Substantia nigra (tissue), 51 donors: ENCODE measurements at places on chromosomes 13 and 19.

- peak; percentile 3 for DNase-seq
Measured at GRCh38 chr13:98022210-98022609, 68.7 kb downstream of the IPO5 start.

- DNase-seq = no peak
Measured at GRCh38 chr13:76454991-76455390, 431.2 kb downstream of the KCTD12 start.

- DNase-seq = no peak
Measured at GRCh38 chr19:35673121-35673804, 6.9 kb downstream of the UPK1A start.

DNA sequence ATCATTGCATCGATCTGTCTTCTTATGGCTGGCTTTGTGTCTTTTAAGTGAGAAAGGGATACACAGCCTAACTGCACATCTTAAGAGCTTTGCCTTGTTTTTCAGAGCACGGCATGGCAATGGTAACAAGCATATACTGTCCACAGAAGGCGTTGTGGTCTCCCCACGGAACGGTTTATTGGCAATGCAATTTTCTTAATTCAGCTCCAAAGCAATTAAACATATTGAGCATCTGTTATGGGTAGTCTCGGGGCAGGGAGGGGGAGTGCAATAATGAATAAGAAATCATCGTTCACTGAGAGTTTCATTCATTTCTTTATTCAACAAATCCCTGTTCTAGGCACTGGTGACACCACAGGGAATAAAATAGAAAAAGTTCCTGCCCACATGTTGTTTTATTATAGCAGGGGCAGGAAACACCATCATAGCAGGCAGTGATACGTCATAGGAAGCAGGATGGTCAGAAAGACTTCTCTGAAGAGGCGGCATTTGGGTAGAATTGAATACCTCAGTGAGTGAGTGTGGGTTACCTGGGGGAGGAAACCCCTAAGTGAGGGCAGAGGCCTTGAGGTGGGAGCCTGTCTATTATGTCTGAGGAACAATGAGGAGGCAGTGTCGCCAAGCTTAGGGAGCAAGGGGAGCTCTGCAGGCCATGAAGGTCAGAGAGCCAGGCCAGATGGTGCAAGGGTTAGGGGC lies 185.7 kb upstream of the KL start:
- no peak for DNase-seq

- DNase-seq = no peak
Measured at GRCh38 chr19:45117167-45117594, 24.2 kb downstream of the PPP1R37 start.

GRCh38 chr13:33123066-33123859 lies 107.0 kb downstream of the KL start:
- peak; percentile 35 for DNase-seq

DNA sequence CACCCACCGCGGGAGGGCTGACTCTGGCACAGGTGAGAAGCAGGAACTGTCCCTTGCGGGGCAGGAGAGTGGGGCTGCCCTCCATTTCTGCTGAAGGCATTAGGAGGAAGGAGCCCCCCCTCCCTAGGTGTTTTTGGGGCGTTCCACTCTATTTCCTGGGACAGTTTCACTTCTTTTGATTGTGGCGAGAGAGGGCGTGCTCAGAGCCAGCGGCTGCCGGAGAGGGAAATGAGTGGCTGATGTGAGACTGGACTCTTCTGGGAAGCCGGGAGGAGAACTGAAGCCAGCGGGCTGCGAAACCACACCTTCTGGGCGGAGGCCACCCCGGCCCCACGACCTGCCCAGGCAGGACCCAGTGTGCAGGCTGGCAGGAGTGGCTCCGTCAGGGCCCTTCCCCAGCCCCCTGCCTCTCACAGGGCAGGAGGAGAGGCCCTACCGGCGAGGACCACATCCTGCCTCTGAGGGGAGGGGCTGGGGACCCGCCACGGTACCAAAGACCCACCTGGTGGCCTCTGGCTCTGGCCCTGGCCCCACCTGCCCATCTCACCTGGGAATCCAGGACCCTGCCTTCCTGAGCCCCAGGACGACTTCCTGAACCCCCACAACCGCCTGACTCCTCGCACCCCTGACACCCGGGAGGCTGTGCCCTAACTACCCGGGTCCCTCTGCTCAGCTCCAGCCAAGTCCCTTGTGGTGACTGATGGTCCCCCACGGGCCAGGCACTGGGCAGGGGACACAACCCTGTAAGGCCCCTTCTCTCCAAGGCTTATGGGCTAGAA lies 25.9 kb downstream of the MPND start:
- no peak for DNase-seq

DNA sequence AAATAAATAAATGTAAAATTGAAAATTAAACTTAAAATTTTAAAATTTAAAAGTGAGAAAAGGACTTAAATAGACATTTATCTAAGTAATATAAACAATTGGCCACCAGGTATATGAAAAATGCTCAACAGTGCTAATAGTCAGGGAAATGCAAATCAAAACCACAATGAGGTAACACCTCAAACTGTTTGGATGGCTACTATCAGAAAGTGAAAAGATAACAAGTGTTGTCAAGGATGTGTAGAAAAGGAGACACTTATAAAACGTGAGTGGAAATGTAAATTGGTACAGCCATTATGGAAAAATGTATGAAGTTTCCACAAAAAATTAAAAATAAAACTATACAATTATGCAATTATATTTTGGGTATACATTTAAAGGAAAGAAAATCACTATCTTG lies 752.2 kb downstream of the EFNB2 start:
- no peak for DNase-seq

DNA sequence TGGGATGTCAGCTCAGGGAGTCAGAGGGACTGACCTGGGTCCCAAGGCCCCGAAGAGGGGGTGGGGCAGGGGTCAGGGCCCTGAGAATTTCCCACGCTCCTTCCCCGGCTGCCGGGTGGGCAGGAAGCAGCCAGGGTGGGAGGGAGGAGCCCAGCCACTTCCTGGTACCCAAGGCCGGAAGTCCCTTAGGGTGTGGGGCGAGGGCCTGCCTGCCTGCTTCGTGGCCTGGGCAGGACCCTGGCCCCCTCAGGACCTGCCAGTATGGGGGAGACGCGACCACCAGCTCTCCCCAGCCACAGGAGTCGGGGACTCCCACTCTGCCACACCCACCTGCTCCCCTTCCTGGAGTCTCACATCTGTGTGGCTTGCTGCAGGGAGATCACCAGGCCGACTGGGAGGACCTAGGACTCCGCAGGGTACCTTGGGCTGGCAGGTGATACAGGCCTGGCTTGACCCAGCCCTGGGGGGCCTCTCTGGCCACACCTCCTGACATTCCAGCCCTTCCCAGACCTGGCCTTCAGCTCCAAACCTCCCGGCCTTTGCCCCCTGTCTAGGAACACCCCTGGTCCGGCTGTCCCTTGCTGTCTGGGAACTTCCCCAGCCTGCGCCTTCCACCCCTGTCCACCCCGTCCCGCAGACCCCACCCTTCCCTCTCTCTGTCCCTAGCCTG lies 9.8 kb upstream of the CIRBP start:
- DNase-seq = no peak

- DNase-seq = no peak
Measured at GRCh38 chr13:70432276-70432805, 324.1 kb upstream of the KLHL1 start.

DNA sequence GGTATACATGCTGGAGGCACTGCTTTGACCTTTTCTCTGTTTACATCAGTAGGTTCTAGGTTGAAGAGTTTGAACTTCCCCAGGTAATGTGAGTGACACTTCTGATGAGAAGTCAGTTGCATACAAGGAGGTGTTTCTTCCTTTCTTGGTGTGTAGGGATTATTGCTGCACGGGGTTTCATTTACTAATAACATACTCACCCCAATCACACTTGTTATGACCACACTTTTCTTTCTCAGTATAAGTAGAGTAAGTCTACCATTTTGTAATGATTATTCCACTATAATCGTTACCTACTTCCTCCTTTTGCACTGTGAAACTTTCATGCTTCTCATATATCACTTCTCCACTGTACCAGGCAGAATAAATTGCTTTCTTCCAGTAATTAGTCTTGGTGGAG lies 138.0 kb downstream of the TNFSF13B start:
- DNase-seq = no peak

DNA sequence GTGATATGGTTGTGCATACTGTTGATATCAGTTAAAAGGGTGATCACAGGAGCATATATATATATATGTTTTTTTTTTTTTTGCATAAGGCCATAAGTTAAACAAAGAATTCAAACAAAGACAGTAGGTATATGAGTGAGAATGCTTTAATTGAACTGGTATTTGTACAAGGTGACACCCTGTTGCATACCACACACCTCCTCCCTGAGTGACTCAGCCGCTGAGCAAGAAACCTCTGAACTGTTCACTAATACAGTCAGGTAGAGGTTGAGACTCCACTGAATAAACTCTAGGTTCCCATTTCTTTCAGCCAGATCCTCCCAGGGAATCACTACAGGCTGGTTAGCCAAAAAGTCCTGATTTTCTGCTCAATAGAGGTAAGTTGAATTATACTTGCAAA lies at the start of gene SCEL:
TSS of gene SCEL (plus strand) at position 259 of the 400 bp plus-strand sequence. CDS start 20,170 bp downstream, outside the sequence.
- DNase-seq = no peak

- DNase-seq = peak; percentile 83
Measured at GRCh38 chr19:33621811-33622504, at the start of gene CHST8. TSS of gene CHST8 (plus strand) at chr19:33621953. CDS start at chr19:33689262, 67,309 bp downstream.

DNA sequence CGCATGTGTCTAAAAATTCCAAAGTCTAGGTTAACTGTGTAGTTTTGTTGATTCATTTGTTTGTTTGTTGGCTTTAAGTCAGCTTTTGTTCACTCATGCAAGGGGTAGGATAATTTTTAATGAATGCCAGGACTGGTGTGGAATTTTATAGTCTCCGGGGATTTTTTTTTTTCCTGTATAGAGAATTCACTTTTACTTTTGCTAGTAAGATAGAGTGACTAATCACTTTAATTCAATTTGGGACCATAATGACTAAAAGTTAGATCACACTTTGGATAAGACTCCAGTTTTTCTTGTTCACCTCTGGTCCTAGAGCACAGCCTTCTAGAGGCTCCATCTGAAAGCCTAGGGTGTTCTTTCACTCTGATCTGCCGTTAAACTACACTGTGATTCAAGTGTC lies 1690.0 kb downstream of the PCDH9 start:
- no peak for DNase-seq

DNA sequence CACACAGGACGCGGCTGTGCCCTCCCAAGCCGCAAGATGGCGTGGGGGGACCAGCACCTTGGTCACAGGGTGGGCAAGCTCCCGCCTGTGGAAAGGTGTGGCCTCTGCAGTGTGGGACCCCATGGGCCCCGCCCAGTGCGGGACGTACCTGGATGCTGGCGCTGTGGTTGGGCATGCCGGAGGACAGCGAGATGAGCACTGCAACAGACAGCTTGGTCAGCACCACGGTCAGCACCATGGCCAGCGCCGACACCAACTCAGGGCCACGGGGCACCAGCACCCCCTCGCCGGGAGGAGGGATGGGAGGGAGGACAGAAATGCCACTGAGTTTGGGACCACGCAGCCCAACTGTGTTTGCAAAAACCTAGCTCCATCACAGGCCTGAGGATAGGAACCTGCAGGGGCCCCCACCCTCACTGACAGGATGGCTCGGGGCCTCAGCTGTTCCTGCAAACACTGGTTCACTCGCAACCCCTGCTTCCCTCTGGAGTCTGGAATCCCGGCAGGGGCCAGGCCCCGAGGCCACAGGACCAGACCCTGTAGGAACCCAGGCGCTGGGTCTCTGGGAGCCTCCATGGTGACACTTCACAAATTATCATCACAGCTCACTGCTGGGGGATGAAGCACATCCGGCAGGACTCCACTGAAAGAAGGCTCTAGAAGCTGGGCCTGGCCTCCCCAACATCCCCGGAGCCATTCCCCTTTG lies 27.1 kb downstream of the IZUMO4 start:
- DNase-seq = no peak

- DNase-seq = no peak
Measured at GRCh38 chr19:15671237-15671821, 1.6 kb upstream of the CYP4F12 start.

DNA sequence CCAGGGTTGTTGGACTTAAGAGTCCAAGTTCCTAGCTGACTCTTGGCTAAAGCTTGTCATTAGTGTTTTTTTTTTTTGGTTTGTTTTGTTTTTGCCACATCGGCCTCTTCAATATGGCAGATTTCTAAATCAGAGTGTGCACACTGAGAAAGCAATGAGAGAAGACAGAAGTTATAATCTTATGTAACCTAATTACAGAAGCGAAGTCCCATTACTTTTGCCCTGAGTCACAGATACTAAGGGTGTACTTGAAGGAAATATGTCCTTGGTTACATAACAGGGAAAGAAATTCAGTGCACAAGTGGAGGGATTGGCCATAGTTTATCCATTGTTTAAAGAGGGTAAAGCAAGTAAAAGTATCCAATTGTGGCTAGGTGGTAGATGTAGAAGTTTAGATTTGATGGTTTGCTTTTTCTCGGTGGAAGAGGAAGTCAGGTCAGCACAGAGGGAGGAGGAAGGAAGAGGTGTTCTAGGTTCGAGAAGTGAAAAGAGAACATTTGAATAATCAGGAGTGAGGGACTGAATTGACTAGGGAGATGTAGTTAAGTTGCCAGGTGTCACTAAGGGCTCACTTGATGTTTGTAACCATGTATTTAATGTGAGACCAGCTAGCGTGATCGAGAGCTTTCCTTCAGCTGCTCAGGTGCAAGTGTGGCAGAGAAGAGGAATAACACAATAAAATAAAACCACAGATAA lies 12.2 kb downstream of the GTF2F2 start:
- no peak for DNase-seq

DNA sequence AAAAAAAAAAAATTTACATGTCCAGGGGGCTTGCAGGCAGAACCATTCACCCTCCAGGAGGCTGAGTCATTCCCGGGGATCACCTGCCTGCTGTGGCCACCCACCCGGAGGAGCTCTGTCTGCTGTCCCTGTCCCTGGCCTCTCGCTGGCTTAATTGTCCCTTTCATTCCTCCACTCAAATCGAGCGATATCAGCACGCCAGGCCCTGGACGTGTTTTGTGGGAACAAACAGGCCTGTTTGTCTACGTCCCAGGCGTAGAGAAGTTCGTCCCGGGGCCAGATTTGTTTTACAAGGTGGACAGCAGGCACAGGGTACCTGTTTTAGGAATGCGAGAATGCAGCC lies 21.2 kb downstream of the SULT2B1 start:
- DNase-seq = no peak

DNA sequence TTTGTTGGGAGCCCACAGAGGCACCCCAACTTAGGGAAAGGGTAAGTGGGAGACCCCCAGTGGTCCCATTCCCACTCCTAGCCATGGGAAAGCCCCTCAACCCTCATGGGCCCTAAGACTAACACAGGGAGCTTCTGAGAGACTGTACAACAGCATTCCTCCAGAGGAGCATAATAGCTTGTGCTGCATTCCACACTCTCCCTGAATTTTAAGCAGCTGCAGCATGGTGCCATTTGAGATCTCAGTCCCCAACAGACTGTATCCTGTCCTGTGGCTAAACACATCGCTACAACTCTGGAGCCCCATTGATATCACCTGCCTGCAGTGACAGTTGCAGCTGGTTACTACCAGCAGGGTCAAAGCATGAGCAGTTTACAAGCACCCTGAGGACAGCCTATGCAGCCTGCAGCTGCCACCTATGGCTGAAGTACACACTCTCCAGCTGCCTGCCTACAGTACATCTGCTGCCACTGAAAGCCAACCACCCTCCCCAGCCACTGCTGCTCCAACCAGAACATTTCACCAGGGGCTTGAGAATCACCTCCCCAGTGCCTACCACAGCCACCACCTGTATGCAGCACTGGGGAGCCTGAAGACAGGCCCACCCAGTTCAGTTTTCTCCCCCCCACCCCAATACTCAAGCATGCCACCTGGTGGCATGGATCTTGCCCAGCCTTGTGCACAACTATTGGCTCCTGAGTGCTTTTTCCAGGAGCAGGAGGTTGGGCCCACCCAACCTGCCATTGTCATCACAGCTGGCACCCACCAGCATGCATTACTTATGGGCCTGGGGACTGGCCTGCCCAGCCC lies 557.3 kb downstream of the GPC5 start:
- no peak for DNase-seq

- DNase-seq = no peak
Measured at GRCh38 chr19:35154525-35155406, at the start of gene FXYD5. TSS of gene FXYD5 (plus strand) at chr19:35154735. CDS start at chr19:35155551, 816 bp downstream.
